Right renal pelvis (tissue), 4 donors: ENCODE measurements at places on chromosomes 3 and 15. TPM values are rescaled to one million over a fixed set of nuclear protein-coding genes. Genes with fewer than 3 reads are reported as not detected.

DNA sequence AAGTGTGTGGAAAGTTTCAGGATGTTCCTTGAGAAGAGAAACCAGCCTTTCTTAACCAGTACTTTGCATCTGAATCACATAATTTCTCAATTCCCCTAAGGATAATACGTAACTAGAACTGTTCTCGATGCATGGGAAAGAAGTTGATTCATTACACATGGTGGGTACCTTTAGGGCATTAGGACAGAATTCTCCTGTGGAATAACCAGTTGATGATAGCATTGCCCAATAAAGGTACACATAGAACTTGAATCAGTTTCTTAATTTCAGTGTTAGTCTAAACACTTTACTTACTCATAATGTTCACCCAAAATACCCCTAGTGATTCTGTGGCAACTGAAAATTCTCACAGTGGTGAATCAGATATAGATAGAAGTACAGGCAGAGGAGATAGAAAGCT, 1030.9 kb downstream of the ROBO1 start:
- DNase-seq, result no peak

- no peak for DNase-seq
Measured at GRCh38 chr15:92316586-92317295, 76.9 kb upstream of the ST8SIA2 start.

TIMP4 gene
- polyA plus RNA-seq, result 0.98 TPM

CLDN11 gene
- 267 TPM for polyA plus RNA-seq

- DNase-seq, result no peak
Measured at GRCh38 chr3:28972921-28973320, 307.9 kb upstream of the RBMS3 start.

- DNase-seq, result no peak
Measured at GRCh38 chr3:107464037-107464436, 58.7 kb upstream of the BBX start.

- DNase-seq, result no peak
Measured at GRCh38 chr3:58537412-58538301, 667 bp upstream of the ACOX2 start.
